ENCODE measurements at places on chromosomes 16 and 17.
A peak's percentile ranks its signal among the peaks of the same experiment; 100 is the strongest.

- DNase-seq, result no peak
Measured at GRCh38 chr17:60229188-60229802, 79.5 kb downstream of the CA4 start.

GRCh38 chr17:64418506-64419339 is 28.1 kb upstream of the PECAM1 start:
- peak; percentile 54 for DNase-seq

- no peak for DNase-seq
Measured at GRCh38 chr16:8814095-8814806, 16.6 kb downstream of the PMM2 start.

GRCh38 chr16:783404-784161 is 4.6 kb downstream of the RPUSD1 start:
- DNase-seq, result no peak

- DNase-seq, result peak; percentile 41
Measured at GRCh38 chr16:52203096-52203495, 343.8 kb downstream of the TOX3 start.

GRCh38 chr16:50059111-50059510 is 6.7 kb upstream of the HEATR3 start:
- no peak for DNase-seq

- peak; percentile 70 for DNase-seq
Measured at GRCh38 chr17:77366558-77367245, 225.9 kb downstream of the SEC14L1 start.

GRCh38 chr16:67667453-67667816 is 821 bp downstream of the C16orf86 start:
- no peak for DNase-seq

GRCh38 chr16:66023481-66023880 is 343.0 kb upstream of the CDH5 start:
- DNase-seq, result no peak

DNA sequence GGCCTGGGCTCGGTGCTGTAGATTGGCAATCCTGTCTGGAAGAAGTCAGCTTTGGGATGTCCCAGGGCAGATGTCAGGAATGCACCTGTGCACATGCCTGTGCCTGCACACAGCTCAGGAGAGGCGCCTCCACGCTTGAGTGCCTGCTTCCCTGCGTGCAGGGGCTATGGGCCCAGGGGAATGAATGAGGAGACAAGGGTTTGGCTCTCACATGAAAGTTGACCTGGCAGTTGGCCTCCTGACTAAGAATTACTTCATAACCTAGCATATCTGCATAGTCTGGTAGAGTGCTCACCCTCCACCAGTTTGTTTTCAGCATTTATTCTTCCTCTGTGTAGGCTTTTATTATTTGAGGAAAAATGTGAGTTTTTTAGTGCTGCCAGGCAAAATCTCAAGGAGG is 50.0 kb downstream of the PLD6 start:
- DNase-seq, result peak; percentile 81

DNA sequence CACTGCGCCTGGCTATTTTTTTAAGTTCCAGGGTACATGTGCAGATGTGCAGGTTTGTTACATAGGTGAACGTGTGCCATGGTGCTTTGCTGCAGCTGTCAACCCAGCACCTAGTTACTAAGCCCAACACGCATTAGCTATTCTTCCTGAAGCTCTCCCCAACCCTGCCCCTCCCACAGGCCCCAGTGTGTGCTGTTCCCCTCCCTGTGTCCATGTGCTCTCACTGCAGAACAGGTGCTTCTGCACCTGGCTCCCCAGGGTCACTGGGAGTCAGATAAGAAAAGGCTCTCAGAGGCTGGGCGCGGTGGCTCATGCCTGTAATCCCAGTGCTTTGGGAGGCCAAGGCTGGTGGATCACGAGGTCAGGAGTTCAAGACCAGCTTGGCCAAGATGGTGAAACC is 6.2 kb downstream of the HASPIN start:
- no peak for DNase-seq

DNA sequence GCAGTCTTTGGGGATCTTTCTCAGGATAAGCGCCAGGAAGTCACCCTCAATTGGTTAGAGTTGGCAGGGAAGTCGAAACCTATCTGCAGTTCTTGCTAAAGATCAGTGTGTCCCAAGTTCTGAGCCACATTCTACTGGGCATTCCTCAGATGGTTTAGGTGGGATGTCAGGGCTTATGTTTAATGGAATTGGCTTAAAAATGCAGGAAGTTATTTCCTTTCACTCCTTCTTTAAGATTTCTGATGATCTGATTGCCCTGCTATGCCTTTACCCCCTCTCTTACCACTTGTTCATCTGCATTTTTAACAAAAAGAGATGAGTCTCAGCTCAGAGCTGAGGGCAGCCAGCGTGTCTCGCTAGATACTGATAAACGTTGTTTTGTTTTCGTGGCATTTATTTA is 30.8 kb downstream of the FOXL1 start:
- peak; percentile 88 for DNase-seq

- no peak for DNase-seq
Measured at GRCh38 chr17:66964930-66965800, 658 bp downstream of the CACNG4 start.

DNA sequence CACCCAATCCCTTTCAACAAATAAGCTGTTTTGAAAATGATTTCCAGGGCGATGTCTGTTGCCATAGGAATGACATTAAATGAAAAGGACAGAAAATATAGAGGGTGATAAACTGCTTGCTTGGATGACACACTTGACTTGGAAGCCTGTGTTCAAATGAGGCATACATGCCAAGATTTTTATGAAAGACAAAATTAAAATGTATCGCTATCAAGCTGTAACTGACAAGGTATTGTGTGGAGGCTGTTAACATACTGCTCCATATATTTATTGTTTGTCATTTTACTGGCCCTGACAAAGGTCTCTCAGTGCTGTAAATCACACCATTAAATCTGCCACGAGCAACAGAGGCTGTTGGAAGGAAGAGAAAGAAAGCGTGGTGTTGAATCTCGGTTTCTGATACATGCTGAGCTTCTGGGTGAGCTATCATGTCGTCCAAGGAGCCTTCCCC is 456.2 kb upstream of the SALL1 start:
- no peak for DNase-seq

DNA sequence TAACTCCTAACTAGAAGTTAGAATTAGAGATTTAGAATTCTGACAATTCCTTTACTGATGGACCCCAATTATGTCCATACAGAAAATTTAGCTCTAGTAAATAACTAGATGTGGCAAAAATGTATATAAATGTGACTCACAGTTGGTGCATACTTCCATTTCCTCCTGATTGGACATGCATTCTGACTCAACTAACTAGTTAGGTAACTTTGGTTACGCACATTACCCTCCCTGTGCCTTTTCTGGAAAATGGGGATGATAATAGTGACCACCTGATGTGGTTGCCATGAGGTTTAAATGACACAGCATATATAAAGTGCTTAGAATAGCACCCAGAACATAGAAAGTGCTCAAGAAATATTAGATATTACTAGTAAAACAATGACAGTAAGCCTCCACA is 550.0 kb upstream of the SALL1 start:
- DNase-seq, result no peak

- no peak for DNase-seq
Measured at GRCh38 chr17:36645422-36645821, 44.0 kb downstream of the MRM1 start.

GRCh38 chr16:30474684-30475083 is 2.1 kb downstream of the ITGAL start:
- no peak for DNase-seq

- DNase-seq, result no peak
Measured at GRCh38 chr17:59751955-59752413, 44.5 kb downstream of the VMP1 start.

DNA sequence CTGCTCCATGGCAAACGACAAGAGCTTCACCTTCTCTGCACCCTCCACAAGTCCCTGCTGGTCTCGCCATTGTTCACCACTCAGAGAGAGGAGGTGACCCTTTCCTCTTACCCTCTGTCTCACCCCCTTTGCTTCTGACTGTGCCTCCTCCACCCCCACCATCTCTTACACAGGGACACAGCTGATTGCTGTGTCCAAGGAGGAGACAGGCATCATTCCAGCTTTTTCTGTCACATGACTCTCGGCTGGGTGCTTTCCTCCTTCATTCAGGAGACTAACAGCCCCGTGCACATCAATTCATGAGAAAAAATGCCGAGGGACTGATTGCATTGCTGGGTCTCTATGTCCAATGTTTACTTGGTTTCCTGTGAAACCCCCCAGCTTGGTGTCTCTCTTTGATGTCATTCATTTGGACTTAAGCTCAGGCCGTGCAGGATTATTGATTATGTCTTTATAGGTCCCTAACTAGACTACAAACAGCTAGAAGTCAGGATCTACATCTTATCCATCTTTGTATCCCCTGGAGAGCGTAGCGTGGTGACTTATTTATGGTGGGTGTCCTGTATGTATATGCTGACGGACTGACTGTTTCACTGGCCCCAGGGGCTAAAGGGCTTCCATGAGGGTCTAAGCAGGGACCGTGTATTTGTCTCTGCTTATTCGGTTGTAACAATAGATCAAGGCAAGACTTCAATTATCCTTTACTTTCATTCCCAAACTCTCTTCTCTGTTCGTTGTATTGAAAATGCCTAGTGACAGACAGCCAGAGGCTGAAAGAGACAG is 82.2 kb upstream of the CDH13 start:
- no peak for DNase-seq

All from RCC 7860 (cell line).